AG04449 (cell line): ENCODE measurements at places on chromosomes 1 and 21.

- DNase-seq = no peak
These were observed 31.7 kb downstream of the ECE1 start for GRCh38 chr1:21258331-21259134.

GRCh38 chr1:201640624-201641023 lies 101.7 kb downstream of the NAV1 start:
- DNase-seq = no peak

DNA sequence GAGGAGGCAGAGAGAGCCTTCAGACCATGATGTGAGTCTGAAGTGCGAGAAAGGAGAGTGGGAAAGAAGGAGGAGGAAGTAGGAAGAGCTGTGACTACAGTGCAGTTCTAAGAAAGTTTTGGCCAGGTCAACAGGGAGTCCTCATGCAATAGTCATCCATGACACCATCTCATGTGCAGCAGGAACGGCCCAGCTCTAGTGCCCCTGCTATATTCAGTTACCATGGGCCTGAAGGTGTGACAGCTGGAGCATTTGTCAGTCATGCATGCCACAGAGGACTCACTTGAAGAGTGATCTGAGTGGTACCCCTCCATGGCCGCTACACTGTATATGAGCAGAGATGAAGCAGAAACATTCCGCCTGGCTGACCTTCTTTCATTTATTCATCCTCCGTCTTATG lies 77.9 kb downstream of the OMA1 start:
- DNase-seq = no peak

GRCh38 chr1:25690396-25690956 lies 73.9 kb downstream of the MAN1C1 start:
- no peak for DNase-seq

DNA sequence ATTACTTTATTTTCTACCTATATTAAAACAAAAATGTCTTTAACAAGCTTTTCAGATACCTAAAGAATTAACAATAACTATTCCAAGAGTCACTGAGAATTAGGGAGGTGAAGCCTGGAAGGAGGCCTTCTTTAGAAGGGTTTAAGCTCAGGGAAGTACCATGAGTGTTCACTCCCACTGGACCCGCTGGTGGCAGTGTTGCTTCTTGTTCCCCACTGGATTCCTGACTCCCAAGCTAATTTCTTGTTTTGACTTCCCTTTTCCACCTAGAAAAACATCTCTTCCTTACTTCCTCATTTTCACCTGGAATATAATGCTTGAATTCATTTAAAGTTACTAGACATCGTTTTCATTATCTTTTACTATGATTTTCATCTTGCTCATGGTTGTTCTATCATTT lies 264.2 kb downstream of the HMCN1 start:
- no peak for DNase-seq

- DNase-seq = no peak
These were observed 8.7 kb upstream of the PIGM start for GRCh38 chr1:160040476-160040875.

DNA sequence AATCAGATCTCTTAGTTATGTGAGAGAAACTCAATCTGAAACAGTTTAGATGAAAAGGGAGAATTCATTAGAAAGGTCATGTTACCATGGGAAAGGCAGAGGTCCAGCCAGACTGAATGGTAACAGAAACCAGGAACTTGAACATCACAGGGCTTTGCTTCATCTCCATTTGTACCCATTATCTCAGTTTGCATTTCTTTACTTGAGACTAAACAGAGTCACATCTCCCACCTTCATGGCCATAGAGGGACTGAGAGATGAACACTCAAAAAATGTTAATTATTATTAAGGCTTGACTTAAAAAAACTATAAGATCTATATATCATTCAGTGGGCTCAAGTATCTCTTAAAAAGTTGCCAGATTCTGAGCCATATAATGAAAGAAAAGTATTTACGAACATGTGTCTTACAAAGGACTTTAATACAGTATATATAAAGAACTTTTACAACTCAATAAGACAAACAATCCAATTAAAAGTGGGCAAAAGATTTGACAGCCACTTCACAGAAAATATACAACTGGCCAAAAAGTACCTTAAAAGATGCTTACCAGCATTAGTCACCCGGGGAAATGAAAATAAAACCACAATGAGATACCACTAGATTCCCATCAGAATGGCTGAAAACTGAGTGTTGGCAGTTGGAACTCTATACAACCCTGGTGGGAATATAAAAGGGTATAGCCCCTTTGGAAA lies 13.2 kb downstream of the KYAT3 start:
- DNase-seq = no peak

DNA sequence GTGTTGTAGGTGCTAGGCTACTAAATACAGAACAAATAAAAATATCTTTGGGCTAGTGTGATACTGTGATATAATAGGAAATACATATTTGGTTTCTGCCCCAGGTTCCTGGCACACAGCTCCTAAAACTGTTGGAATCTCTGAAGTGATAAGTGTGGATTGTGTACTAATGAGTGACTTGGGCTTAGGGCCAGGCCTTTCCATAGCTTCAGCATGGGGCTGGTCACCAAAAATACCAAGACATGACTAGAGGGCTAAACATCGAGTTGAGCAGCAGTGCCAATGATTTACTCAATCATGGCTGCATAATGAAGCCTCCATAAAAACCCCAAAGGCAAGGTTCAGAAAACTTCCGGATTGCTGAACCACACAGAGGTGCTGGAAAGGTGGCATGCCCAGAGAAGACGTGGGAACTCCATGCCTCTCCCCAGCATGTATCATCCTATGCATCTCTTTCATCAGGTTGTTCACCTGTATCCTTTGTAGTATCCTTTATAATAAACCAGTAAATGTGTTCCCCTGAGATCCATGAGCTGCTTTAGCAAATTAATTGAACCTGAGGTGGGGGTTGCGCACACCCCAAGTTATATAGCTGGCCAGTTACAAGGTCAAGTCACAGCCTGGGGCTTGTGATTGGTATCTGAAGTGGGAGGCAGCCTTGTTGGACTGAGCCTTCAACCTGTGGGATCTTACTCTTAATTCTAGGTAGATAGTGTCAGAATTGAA lies 51.6 kb downstream of the ZMYM4 start:
- DNase-seq = no peak

DNA sequence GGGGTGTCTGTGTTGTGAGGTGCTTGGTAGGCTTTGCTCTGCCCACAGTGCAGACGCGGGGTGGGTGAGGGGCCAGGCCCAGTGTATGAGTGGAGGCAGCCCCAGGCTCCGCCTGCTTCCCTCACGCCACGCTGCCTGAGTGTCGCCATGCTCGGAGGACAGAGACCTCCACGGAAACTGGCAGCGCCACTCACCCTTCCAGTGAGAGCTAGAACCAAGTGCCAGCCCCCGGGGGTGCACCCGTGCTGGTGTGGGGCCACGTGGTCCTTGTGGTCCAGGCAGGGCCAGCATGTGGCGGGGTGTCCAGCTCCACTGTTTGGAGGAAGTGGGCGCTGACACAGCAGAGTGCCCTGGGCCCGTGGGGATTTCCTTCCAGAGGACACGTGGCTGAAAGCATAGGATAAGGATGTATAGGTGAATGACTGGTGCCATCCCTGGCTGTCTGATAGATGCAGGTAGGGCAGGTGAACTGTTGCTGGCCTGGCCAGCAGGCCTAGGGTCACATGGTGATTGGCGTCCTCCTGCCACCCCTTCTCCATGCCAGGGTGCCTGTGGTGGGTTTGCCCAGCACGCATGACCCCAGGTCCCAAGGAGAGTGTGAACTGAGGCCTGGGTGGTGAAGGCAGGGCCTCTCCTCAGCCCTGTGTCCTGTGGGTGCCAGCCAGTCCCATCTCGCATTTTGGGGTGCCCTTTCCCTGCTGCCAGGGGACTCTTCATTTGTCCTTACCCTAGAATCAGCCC lies 3.8 kb downstream of the LRRC3 start:
- DNase-seq = no peak

- DNase-seq = no peak
These were observed 312.6 kb downstream of the DUSP10 start for GRCh38 chr1:221429264-221429663.

- no peak for DNase-seq
These were observed 33.7 kb upstream of the ARF1 start for GRCh38 chr1:228048659-228049298.

GRCh38 chr1:71650119-71650518 lies 569.3 kb upstream of the ZRANB2 start:
- DNase-seq = peak; percentile 40

- no peak for DNase-seq
These were observed 10.9 kb downstream of the IER5 start for GRCh38 chr1:181099152-181100014.

DNA sequence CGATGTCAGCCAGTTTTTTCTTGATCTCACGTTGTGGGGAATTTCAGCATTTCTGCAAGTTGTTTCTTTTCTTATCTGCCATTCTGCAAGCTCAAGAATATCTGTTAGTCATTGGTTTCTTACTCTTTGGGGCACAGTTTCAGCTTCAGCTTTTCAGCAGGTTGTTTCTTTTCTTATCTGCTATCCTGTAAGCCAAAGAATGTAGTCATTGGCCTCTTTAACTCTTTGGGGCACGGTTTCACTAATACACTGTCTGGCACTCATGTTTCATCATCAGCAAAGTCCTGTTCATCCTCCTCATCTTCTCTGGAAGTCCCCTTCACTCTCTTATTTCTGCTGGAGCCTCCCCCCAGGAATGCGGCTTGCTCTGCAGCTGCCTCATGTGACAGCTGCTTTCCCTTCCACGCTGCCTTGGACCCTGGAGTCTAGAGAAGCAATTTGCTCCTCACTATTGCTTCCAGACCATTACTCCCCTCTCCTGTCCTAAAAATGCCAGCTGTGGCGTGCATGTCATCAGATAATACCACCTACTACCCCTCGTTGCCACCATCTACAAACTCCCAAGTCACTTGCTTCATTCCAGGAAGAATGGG lies 67.0 kb upstream of the CACNA1E start:
- no peak for DNase-seq

DNA sequence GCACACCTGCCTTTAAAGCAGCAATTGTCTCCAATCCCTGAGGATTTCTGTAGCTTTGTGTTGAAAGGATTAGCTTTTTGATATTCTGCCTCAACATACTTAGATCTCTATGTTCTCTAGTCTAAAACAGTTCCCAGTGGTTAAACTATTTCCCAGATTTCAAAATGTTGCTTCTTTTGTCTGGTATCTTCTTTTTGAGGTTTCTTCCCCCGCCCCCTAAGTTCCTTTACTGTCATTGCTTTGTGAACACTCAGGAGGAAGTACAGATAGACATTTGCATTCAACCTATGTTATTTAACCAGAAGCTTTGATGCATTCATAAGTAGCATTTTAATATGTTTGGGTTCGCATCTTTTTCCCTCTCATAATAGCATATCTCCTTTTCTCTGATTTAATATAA lies 33.5 kb downstream of the CYYR1 start:
- no peak for DNase-seq

GRCh38 chr1:208791456-208791855 lies 547.3 kb upstream of the PLXNA2 start:
- no peak for DNase-seq

GRCh38 chr1:204831186-204831585 lies 39.5 kb upstream of the NFASC start:
- DNase-seq = no peak

GRCh38 chr21:32203877-32204480 lies 74.9 kb downstream of the MIS18A start:
- no peak for DNase-seq

- DNase-seq = no peak
These were observed 835.0 kb upstream of the NCAM2 start for GRCh38 chr21:20163167-20163566.

DNA sequence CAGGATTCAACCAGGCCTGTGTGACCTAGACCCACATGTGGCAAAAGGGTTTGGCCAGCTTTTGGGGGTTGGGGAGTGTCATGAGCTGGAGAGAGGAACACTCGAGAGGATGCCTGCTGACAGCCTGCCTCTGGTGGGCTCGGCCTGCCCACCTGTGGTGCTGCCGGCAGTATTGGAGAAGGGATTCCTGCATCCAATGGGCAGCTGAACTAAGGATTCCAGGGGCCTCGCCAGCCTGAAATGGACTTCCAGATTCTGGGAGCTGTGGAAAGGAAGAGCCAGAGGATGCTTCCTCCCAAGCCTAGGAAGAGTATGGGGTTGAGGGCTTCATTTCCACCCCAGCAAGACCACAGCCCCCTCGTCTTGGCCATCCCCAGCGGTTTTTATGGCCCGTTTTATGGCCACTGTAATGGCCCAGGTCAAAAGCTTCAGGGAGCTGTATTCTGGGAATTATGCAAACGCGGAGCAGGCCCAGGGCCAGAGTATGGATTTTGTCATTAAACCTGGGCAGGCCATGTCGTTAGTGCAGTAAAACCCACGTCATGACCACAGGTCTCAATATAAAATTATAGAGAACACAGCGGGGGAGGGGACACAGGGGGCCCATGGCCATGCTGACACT lies 63.6 kb downstream of the TMEM53 start:
- DNase-seq = no peak

DNA sequence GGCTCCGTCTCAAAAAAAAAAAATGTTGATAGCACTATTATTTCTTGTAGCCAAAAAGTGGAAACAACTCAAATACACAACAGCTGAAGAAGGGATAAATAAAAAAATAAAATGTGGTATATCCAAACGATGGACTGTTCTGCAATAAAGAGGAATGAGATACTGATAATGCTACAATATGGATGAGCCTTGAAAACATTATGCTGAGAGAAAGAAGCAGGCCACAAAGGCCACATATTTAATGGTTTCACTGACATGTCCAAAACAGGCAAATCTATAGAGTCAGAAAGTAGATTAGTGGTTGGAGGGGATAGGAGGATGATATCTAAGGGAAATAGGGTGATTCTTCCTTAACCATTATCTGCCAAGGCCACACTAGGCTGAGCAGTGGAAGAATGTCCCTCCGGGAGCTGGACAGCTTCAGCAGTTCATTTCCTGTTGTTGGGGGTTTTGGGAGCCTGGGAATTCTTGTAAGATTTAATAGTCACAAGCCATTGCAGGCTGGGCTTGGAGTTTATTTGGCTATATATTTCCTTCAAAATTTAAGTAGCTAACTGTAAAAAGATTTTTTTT lies 53.5 kb downstream of the ST3GAL3 start:
- no peak for DNase-seq

DNA sequence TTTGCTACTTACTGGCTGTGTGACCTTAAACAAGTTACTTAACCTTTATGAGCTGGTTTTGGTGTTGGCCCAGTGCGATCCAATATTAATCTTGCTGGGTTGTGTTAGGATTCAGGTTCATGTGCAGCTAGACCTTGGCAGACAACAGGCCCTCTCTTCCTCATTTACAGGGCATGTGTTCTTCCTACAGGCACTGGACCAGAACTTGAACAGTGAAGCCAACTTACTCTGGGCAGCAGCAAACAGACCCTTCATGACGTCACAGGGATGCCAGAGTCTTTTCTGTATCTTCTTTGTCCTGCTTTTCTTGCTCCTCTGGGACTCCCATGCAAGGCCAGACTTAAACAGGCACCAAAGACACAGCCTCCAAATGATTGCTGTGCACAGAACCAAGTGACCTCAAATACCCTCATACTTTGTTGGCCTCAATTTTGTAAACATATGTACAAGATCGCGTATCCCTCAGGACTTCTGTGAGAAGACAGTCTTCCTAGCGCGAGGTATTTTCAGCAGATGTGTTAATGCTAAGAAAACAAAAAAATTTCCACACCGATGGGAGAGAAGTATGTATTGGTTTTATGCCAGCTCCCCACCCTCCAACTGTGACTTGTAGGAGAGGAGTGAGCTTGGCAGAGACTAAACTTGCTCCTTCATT lies 73.7 kb downstream of the URB2 start:
- DNase-seq = no peak
